ENCODE measurements at places on chromosomes 12 and 14.

- no peak overlapping the region for H3K4me3 ChIP-seq
- H3K27ac ChIP-seq, result no peak overlapping the region
- H3K27me3 ChIP-seq, result no peaks in the 10 kb centered on the region
- H3K36me3 ChIP-seq, result no peaks in the 10 kb centered on the region
Measured at GRCh38 chr12:45966486-45966885, 23.9 kb downstream of the SCAF11 start.

- H3K4me3 ChIP-seq, result no peak overlapping the region
- H3K27ac ChIP-seq, result no peak overlapping the region
- H3K27me3 ChIP-seq, result no peaks in the 10 kb centered on the region
- no peak for DNase-seq
Measured at GRCh38 chr12:83630526-83630925, 943.8 kb downstream of the TMTC2 start.

DNA sequence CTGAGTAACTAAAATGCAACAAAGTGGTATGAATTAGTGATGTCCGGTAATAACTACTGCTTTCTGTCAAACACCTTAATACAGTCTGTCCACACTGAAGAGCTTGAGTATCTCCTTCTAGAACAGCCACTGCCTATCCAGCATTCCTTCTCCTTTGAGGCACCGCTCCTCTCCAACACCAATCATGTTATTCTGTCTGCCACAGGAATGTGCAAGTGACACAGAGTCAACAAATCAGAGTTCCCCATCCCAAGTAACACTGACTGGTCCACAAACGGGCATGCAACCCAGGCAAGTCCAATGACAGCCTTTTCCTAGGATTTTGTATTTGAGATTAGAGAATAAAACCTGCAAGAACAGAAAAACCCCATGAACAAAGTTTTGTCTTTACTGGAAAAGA, 3.8 kb downstream of the GXYLT1 start:
- peaks cover 5% of the 10 kb centered on the region for H3K4me1 ChIP-seq
- DNase-seq, result no peak
- no peak overlapping the region for H3K4me3 ChIP-seq
- no peaks in the 10 kb centered on the region for H3K27me3 ChIP-seq
- no peaks in the 10 kb centered on the region for H3K36me3 ChIP-seq
- no peak overlapping the region for H3K27ac ChIP-seq

- DNase-seq, result no peak
- no peaks in the 10 kb centered on the region for H3K27me3 ChIP-seq
- H3K27ac ChIP-seq, result no peak overlapping the region
- H3K36me3 ChIP-seq, result peaks cover 10% of the 10 kb centered on the region
Measured at GRCh38 chr12:121600702-121601336, 20.0 kb upstream of the KDM2B start.

GRCh38 chr12:125310461-125310860, 245.2 kb downstream of the AACS start:
- no peak overlapping the region for H3K4me3 ChIP-seq
- H3K27me3 ChIP-seq, result no peaks in the 10 kb centered on the region
- H3K4me1 ChIP-seq, result no peaks in the 10 kb centered on the region
- H3K36me3 ChIP-seq, result no peaks in the 10 kb centered on the region
- H3K27ac ChIP-seq, result no peak overlapping the region

- H3K27me3 ChIP-seq, result peaks cover 12% of the 10 kb centered on the region
- H3K4me3 ChIP-seq, result no peak overlapping the region
- H3K4me1 ChIP-seq, result no peaks in the 10 kb centered on the region
- no peak overlapping the region for H3K27ac ChIP-seq
- no peak for DNase-seq
Measured at GRCh38 chr14:70094106-70094505, 94.6 kb downstream of the SLC8A3 start.

- no peak overlapping the region for H3K4me3 ChIP-seq
- H3K36me3 ChIP-seq, result no peaks in the 10 kb centered on the region
- no peak overlapping the region for H3K27ac ChIP-seq
- H3K4me1 ChIP-seq, result no peaks in the 10 kb centered on the region
- DNase-seq, result no peak
Measured at GRCh38 chr12:12018454-12018853, 52.3 kb upstream of the BCL2L14 start.

DNA sequence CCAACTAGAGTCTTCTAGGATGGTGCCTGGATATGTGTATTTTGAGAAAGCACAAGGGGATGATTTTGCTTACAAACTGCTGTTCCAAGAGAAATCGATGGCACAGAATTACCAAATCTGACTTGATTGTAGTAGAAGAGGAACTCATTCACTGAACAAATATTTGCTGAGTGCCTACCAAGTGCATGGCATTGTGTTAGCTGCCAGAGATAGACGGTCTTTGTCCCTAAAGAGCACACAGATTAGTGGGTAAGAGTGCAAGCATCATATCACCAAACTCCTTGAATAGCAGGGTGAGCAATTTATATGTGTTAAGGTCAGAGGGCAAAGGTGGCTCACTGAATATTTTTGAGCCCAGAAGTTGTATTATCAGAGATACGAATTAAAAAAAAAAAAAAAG, 3.5 kb upstream of the FOXN3 start:
- no peaks in the 10 kb centered on the region for H3K36me3 ChIP-seq
- no peak overlapping the region for H3K4me3 ChIP-seq
- peaks cover 6% of the 10 kb centered on the region for H3K4me1 ChIP-seq
- H3K27me3 ChIP-seq, result no peaks in the 10 kb centered on the region
- no peak overlapping the region for H3K27ac ChIP-seq

DNA sequence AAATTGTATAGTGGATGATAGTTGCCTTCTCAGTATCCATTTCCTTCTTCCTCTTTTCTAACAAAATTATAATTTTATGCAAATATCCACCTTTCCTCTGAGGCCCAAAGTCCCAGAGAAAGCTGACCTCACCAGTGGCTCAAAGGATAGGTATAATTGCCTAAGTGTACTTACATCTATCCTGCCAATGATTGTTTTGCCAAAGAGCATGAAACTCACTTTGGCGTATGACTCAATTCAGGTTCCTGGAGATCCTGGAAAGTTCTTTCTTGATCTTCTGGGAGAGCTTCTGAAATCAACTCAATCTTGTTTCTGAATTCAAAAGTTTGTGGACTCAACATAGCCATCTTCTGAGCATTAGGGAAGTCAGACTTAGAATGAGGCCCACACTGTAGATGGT, 10.5 kb upstream of the RBM25 start:
- H3K27ac ChIP-seq, result no peak overlapping the region
- no peaks in the 10 kb centered on the region for H3K27me3 ChIP-seq
- DNase-seq, result no peak
- no peak overlapping the region for H3K4me3 ChIP-seq
- H3K4me1 ChIP-seq, result no peaks in the 10 kb centered on the region
- no peaks in the 10 kb centered on the region for H3K36me3 ChIP-seq

DNA sequence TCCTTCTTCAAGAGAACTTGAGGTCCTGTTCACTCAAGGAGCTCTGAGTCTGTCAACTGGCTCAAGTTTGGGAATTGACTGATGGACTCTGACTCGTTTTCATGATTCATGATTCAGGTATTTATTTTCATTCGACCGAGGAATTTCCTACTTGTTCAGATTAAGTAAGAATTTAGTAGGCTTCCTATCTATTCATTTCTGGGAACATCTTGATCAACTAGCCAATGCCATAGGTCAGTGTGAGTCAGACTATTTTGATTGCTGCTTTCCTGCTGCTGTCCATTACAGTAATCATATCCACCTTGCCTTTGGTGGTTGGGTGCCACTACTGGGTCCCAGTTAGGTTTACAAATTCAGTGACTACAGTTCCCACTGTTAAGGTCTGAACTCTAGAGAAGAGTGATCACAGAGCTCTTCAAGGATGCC, 6.1 kb downstream of the FAM186A start:
- no peak overlapping the region for H3K4me3 ChIP-seq
- no peaks in the 10 kb centered on the region for H3K36me3 ChIP-seq
- DNase-seq, result no peak
- H3K27me3 ChIP-seq, result no peaks in the 10 kb centered on the region

DNA sequence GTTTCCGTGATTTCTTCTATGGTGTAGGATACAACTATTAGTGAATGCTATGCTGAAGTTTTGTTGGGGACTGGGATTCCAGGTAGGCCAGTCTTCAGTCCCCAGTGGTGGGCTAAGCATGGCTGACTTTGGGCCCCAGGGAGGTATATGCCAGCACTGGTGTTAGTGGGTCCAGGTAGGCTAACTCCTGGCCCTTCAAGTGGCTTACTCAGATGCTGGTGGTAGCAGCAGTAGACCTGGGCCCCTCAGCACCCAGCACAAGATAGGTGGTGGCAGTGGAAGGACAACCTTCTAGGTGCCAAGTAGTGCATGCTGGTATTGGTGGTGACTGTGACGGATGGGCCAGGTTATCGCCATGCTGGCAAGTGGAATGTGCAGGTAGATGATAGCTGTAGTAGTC, 955.1 kb downstream of the TMTC2 start:
- H3K27ac ChIP-seq, result no peak overlapping the region
- no peaks in the 10 kb centered on the region for H3K36me3 ChIP-seq
- H3K4me1 ChIP-seq, result peaks cover 3% of the 10 kb centered on the region
- H3K27me3 ChIP-seq, result no peaks in the 10 kb centered on the region

DNA sequence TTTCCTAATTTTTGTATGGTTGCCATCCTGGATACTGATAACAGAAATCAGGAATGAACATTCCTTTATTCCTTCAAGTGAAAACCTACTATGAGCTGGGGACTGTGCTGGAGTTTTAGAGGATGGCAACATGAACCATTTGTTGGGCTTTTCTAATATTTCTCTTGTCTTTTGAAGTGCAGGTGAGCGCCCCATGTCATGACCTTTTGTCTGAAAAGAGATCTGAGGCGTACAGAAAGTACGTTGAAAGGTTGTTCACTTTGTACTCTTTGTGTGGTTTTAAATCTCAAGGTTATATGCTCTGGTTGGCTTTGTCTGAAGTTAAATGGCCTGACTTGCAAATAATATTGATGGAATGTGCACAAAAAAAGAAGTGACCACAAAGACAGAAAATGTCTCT, 79.0 kb downstream of the GAS2L3 start:
- no peaks in the 10 kb centered on the region for H3K4me1 ChIP-seq
- no peak for DNase-seq
- H3K27ac ChIP-seq, result no peak overlapping the region
- no peak overlapping the region for H3K4me3 ChIP-seq
- peaks cover 2% of the 10 kb centered on the region for H3K27me3 ChIP-seq

- H3K4me3 ChIP-seq, result no peak overlapping the region
- DNase-seq, result no peak
- no peaks in the 10 kb centered on the region for H3K36me3 ChIP-seq
- no peaks in the 10 kb centered on the region for H3K4me1 ChIP-seq
- no peaks in the 10 kb centered on the region for H3K27me3 ChIP-seq
Measured at GRCh38 chr14:28157289-28157869, 609.2 kb upstream of the FOXG1 start.

DNA sequence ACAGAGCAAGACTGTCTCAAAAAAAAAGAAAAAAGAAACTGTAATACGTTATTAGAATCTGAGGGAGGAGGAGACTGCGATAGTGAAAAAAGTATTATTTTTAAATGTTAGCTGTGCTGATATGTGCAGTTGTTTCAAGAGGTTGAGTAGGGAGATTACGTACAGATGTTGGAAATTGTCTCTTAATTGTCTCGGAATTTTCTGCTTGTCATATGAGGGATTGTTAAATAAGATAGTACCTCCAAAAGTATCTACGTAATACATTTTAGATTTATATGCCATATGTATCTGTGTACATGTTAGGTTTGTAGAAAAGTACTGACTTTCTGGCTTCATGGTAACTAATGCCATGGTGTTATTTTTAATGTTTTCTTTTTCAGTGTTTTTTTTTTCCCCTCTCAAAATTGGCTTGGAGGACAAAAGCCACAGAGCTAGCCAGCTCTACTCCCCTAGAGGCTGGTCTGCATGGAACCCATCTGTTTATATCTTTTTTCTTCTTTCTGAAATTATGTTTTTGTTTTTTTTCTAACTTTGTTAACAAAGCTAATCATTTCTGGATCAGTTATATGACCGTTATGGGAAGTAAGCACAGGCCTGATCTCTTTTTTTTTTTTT, 3.4 kb downstream of the RIMKLB start:
- no peak overlapping the region for H3K4me3 ChIP-seq
- peaks cover 57% of the 10 kb centered on the region for H3K36me3 ChIP-seq
- H3K27ac ChIP-seq, result no peak overlapping the region
- DNase-seq, result no peak

DNA sequence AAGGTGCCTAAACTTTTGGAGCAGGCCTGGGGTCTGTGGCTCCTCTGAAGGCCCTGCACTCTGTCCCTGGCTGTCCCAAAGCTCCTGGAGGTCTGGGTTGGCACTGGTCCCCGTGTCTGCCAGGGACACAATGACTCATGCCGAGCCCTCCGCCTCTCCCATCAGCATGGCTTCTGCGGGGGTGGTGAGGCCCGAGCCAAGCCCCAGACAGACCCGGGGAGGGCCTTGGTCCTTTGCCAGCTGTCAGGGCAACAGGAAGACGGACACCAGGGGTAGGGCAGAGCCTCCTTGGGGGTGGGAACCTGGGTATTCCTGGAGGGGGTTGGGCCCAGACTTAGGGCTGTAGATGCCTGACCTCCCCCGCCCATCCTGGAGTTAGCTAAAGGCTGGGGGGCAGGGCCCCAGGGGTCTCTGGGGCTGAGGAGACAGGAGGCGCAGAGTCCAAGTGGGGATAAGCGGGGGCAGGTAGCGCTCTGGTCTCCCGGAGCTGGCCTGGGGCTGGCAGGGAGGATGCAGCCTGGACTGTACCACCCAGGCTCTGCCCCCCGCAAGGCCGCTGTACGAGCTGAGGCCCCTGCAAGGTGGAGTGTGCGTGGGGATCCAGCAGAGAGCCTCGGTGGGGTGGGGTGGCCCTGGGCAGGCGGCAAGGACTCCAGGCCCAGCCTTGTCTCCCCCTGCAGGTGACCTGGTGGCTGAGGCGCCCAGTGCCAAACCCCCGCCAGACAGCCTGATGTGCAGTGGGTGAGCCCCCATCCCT, 16.4 kb upstream of the PUS1 start:
- DNase-seq, result no peak
- H3K27me3 ChIP-seq, result no peaks in the 10 kb centered on the region
- H3K4me1 ChIP-seq, result no peaks in the 10 kb centered on the region
- peaks cover 82% of the 10 kb centered on the region for H3K36me3 ChIP-seq
- no peak overlapping the region for H3K4me3 ChIP-seq

DNA sequence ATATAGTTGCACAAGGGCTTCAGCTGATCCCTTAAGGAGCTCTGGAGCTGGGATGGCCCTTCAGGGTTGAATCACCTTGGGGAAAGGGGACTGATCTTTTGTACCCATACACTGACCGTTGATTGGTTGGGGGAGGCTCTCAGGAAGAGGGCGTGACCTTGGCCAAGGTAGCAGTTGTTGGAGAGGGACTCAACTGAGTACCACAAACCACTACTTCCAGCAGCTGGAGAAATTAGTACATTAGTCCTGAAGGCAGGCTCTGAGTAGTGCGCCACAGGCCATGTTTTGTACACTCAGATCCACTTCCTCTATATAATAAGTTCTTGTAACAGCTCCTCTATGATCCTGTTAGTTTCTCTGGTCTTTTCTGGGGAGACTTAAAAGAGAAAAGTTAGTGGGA, 317.6 kb downstream of the CCDC91 start:
- H3K36me3 ChIP-seq, result no peaks in the 10 kb centered on the region
- no peak overlapping the region for H3K27ac ChIP-seq
- no peak overlapping the region for H3K4me3 ChIP-seq
- no peaks in the 10 kb centered on the region for H3K4me1 ChIP-seq

Data from neuronal stem cell (in vitro differentiated cells).